Stimulated activated CD4-positive, alpha-beta T cell treated with anti-CD3 and anti-CD28 coated beads, Interleukin-15, amount 100 ng/mL, for 24 hours (primary cell): ENCODE measurements at places on chromosomes 2 and 18.

GRCh38 chr18:25704494-25704893, 352.5 kb upstream of the ZNF521 start:
- DNase-seq: no peak

- DNase-seq: no peak
Measured at GRCh38 chr2:114192362-114192761, 250.1 kb upstream of the DPP10 start.

DNA sequence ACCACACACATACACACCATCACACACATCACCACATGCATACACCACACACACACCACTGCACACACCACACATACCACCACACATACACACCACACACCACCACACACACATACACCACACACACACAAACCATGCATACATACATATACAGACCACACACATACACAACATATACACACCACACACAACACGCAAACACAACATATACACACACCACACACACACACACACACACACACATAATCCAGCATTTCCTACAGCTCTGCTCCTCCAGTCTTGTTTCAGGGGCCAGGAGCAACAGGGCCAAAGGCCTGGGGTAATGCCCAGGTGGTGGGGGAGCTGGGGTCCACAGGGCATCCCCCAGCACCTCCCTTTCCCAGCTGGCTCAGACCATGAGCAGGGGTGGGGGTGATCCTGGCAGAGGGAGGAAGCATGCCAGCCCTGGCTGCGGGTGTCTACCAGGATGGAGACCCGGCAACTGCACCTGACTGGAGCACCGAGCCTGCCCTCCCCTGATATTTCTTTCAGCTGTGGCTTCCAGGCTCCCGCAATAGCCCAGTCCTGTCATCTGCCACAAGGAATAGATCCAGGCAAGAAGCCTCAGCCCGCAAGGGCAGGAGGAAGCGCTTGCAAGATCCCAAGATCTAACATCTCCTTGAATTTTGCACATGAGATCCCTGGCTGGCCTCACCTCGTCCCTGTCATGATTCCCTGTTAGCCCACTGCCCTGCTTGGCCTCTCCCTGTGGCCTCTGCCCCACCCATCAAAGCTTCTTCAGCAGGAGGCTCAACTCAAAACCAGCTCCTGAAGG, 196.9 kb downstream of the TNS1 start:
- no peak for DNase-seq

GRCh38 chr2:75130171-75130570, 69.1 kb downstream of the TACR1 start:
- no peak for DNase-seq

DNA sequence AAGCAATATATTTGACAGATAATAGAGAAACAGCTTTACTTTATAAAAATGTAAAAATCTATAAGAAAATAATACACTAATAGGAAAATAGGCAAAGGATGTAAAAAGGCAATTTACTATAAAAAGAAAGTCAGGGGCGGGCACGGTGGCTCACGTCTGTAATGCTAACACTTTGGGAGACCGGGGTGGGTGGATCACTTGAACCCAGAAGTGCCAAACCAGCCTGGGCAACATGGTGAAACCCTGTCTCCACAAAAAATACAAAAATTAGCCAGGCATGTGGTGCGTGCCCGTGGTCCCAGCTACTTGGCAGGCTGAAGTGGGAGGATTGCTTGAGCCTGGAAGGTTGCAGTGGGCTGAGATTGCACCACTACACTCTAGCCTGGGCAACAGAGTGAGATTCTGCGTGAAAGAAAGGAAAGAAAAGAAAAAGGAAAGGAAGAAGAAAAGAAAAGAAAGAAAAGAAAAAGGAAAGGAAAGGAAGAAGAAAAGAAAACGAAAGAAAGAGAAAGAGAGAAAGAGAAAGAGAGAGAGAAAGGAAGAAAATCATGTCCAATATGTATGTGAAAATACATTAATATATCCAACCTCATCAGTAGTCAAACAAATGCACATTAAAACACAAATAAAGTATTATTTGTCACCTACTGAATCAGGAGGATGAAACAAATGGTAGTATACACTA, 65.1 kb downstream of the ADD2 start:
- DNase-seq: no peak

DNA sequence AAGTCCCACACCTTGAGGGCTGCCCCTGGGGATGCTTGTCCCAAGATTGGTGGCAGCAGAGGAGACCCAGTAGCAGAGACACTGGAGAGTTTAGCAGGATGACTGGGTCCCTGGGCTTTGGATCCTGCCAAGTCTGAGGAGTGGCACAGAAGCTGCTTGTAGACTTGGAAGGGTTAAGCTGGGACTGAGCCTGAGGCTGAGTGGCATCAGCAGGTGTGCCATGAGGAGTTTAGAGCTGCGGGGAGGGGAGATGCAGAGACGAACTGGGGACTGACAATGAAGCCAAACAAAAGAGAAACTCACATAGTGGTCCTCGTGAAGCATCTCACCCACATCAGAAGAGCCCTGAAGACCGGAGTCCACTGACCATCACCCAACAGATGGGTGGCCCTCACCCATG, 329.7 kb upstream of the KLHL29 start:
- no peak for DNase-seq

GRCh38 chr2:40249577-40249976, 202.3 kb downstream of the SLC8A1 start:
- no peak for DNase-seq

GRCh38 chr2:201707753-201708152, 9.3 kb upstream of the MPP4 start:
- no peak for DNase-seq

DNA sequence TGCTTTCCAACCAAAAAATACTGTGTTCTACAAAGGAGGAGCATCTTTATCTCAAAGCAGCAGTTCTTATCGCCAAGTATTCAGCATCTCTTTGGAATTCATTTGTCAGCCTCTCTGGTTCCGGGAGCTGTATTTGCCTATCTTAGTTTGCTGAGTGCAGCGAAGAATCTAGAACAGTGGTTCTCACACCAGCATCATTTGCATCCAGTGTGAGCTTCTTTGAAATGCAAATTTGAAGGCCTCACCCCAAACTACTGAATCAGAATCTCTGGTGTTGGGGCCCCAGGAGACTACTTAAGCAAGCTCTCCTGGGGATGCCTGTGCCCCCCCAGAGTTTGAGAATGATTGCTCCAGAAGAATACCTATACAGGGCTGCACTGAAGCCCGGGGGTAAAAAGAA, 1.5 kb upstream of the PTPN2 start:
- DNase-seq: no peak

- no peak for DNase-seq
Measured at GRCh38 chr2:232488097-232488711, 570 bp upstream of the ECEL1 start.

DNA sequence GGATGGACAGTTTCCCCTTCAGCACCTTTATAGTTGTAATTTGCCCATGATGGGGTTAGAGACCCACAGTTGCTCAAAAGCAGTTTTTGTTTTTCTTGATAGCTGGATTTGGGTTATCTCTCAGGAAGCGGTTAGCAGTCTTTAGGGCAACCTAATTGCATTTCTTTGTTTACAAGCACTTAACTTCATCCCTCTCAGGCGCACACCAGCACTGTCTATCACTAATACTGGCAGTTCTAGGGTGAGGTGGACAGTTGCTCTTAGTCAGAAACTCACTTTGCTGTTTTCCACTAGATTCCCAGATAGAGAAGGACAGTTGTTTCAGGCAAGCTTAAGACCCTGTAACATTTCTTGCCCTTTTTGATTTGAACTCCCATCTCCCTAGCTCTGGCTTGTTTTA, 146.0 kb downstream of the AGAP1 start:
- no peak for DNase-seq

- DNase-seq: no peak
Measured at GRCh38 chr2:147773479-147773878, 71.3 kb upstream of the ACVR2A start.

- no peak for DNase-seq
Measured at GRCh38 chr2:232420073-232420454, 13.4 kb downstream of the ALPG start.

DNA sequence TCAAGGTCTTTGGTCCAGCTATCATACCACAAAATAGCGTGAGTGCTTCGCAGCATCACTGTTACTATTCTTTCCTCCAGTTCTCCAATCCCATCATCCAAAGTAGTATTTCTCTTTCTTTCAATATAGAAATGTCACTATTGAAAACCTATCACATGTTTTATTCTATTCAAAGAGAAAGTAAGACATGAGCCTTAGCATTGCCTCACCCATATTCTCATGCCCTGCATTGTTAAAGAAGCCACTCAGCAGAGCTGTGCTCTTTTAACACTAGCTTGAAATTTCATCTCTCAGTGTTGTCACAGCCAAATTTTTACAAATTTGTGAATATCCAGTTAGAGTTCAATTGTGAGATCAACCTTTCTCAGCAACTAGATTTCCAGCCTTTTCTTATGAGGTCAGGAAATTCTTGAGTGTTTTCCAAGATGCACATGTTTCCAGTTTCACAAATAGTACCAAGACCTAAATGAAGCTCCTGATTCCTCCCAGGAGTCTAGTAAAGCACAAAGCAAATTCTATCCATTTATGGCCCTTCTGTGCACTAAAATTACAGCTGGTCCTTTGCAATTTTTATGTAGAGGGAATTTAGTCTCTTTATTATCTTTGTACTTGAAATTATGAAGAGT, 343.7 kb downstream of the SPAG16 start:
- DNase-seq: no peak

- DNase-seq: no peak
Measured at GRCh38 chr2:180240774-180241173, 233.7 kb upstream of the CWC22 start.

GRCh38 chr2:119518401-119519056, 5.8 kb downstream of the SCTR start:
- no peak for DNase-seq

- DNase-seq: no peak
Measured at GRCh38 chr18:46250812-46251173, 146.6 kb downstream of the HAUS1 start.

DNA sequence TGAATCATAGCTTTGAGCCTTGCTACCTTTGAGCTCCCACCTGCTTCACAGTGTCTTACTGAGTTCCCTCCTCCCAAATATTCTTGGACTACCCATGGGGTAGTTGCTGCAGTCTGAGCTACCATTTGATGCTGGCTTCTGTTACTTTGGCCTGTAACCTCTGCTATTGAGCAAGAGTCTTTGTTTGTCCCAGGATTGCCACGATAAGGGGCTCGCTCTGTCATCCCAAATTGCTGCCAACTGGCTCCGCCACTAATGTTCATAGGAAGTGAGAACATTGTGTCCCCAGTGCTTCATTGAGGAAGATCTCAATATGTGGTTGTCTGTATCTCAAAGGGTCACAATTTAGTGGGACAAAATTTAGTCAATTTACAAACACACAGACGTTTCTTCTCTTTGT, 103.8 kb downstream of the TRIM43 start:
- no peak for DNase-seq

DNA sequence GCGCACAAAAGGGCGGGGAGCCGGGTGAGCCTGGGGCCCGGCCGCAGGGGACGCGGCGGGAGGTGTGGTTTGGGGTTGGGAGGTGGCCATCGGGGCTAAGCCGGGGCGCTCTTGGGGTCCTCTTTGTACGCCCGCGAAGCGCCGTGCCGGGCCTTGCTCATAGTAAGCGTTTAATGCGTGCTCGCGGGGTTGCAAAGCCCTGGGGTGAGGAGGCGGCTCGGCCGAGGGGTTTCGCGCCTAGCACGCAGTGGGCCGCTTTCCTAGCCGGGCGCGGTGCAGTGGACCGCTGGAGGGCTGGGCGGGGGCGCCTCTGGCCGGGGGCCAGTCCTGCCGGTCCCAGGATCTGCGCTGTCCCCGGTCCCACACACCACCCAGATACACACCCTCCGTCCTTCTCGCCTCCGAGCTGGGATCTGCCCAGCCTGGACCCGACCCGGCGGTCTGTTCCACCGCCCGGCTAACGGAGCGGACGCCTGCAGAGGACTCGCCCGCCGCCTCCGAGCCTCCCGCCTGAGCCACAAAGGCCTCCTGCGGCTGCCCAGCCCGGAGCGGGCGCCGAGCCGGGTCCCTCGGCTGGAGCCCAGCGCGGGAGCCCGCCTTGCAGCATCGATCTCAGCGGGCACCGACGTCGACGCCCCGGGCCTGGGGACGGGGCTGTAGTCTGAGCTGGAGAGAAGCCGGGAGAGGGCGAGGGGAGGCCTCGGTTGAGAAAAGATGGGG, 564 bp downstream of the DPYSL5 start:
- DNase-seq: peak; percentile 39

- peak; percentile 14 for DNase-seq
Measured at GRCh38 chr18:61551586-61551985, 218.4 kb downstream of the CDH20 start.

- DNase-seq: peak; percentile 25
Measured at GRCh38 chr2:238143239-238143951, 4.9 kb downstream of the KLHL30 start.

DNA sequence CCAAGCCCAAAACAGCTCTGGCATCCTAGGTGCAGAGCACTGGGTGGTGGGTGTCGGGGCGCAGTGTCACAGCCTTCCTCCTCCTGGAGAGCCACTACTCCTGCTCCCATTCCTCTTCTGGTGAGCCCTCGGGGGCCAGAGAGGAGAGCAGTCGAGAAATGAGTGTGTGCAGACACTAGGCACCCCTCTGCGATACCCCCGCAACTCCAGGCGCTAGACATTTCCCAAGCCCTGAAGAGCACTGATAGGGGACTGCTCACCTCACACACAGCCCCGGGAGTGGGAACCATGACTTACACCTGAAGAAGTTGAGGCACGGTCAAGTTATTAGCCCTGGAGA, 54.2 kb downstream of the FAM168B start:
- DNase-seq: no peak

GRCh38 chr2:119280680-119281079, 57.0 kb downstream of the STEAP3 start:
- no peak for DNase-seq

DNA sequence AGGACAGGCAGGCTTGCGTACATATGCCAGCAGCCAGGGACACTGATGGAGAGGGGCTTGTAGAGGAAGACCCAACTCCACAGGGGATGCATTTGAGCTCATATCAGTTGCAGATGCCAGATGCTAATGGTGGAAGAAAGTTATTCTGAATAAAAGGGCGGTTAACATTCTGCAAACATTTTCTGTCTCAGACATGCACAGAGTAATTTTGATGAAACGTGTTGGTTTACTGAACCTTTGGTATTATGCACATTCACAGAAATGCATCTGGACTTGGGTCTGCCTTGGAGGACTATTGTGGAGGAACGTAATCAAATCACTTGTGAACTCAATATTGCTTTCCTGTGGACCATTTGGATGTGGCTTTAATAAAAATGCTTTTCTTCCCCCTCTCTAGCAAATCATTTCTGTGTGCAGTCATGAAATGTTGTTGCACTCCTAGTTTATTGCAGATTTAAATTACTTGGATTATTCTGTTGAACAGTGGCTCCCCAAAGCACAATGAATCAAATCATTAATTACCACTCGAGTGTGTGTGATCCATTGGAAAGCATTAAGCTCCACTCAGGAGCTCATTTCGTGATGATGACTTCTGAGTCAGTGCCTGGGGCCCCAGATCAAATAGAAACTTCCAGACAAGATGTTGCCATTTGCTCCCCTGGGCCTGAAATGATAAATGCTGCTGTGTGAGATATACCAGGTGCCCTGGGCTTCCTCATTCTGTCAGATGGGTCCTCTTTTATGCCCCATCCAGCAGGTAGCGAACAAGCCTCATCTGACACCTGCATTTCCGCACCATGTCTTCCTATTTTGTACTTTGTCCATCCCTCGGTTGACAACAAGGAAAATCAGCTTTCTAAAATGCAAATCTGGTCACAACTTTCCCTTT, 697.0 kb upstream of the HS6ST1 start:
- DNase-seq: no peak

GRCh38 chr2:18398833-18399232, 161.6 kb downstream of the RDH14 start:
- DNase-seq: no peak

GRCh38 chr18:23949863-23950262, 64.7 kb upstream of the TTC39C start:
- no peak for DNase-seq

- DNase-seq: no peak
Measured at GRCh38 chr2:171316220-171316619, 117.6 kb downstream of the METTL8 start.
